T-helper 17 cell (primary cell): ENCODE measurements at places on chromosomes 6 and 20. TPM values are rescaled to one million over a fixed set of nuclear protein-coding genes. Genes with fewer than 3 reads are reported as not detected.
A peak's percentile ranks its signal among the peaks of the same experiment; 100 is the strongest.

- no peaks in the 10 kb centered on the region for H3K36me3 ChIP-seq
- no peaks in the 10 kb centered on the region for H3K27me3 ChIP-seq
- peak overlapping the region; percentile 49 for H3K27ac ChIP-seq
These were observed 34.2 kb downstream of the DTNBP1 start for GRCh38 chr6:15628499-15629131.

DNA sequence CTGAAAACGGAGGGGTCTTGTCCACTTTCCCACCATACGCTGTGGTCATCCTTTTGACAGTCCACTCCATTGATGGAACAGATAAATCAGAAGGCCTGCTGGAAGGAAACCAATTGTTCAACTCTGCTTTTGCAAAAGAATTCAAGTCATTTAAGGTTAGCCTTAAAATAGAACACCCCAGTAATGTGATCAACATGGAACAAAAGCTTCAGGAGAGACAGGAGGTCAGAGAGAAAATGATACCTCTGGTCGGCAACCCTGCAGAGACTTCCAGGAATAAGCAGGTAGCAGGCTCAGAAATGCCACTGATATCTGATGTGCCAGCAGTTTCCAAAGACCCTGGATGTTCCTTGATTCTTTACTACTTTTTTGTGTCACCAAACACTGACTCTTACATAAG, 39.6 kb upstream of the SHLD1 start:
- H3K4me1 ChIP-seq: peaks cover 18% of the 10 kb centered on the region
- no peak for DNase-seq
- no peaks in the 10 kb centered on the region for H3K27me3 ChIP-seq
- H3K27ac ChIP-seq: no peak overlapping the region
- no peaks in the 10 kb centered on the region for H3K36me3 ChIP-seq

DNA sequence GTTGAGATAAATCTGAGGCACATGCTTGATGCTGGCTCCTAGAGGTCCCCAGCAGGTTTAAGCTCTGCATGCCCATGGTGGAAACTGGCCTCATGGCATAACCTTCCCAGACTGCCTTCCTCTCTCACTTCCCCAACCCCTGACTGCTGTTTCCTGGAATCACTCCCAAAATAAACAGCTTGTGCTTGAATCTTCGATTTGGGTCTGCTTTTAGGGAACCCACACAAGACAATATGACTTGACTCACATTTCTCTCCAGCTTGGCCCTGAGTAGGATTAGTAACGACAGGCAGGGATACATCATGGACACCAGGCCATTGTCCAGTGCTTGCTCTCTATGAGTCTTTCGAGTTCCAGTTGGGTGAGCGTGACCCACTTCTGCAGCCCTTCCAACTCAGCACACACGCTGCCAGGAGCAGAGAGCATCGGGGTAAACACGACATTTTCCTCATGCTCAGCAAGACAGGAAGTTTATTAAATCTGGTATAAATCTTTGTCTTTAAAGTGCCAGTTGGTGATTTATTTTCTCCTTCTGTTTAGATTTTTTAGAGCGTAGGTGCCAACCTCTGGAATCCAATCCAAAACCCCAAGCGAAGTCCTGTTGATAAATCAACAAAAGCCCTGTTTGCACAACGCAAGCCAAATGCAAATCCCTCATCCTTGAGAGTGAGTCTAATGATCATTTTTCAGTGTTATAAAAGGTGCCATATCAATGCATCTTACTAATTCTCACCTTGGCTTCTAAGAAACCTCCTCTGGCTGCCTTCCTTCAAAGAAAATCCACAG, 135.0 kb downstream of the FOXA2 start:
- H3K4me1 ChIP-seq: no peaks in the 10 kb centered on the region
- no peaks in the 10 kb centered on the region for H3K27me3 ChIP-seq
- H3K36me3 ChIP-seq: no peaks in the 10 kb centered on the region
- no peak overlapping the region for H3K4me3 ChIP-seq

The RUNX2 gene
- total RNA-seq: 47.6 TPM

DNA sequence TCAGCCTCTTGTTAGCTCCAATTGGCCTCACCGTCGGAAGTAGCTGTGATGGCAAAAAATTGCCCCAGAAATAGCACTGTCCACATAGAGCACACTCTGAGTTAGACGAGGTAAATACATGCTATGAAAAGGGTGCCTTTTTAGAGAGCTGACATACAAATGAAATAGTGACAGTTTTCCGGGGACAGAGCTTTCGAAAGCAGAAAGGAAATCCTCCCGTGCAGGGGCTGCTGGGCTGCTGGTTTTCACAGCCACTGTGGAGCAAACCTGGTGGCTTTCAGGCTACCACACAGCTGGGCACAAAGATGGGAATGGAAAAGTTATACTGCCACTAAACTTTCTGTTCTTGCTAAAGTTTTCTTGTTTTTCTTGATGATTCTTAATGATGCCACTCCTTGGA, 8.3 kb downstream of the SLPI start:
- H3K4me3 ChIP-seq: no peak overlapping the region
- no peaks in the 10 kb centered on the region for H3K4me1 ChIP-seq
- H3K36me3 ChIP-seq: peaks cover 6% of the 10 kb centered on the region
- H3K27ac ChIP-seq: no peak overlapping the region
- no peak for DNase-seq

The TFAP2D gene
- total RNA-seq: not detected

GRCh38 chr6:31878222-31878621, 575 bp downstream of the SLC44A4 start:
- peaks cover 11% of the 10 kb centered on the region for H3K4me1 ChIP-seq
- peak overlapping the region; percentile 27 for H3K27ac ChIP-seq
- H3K36me3 ChIP-seq: peaks cover 11% of the 10 kb centered on the region
- no peaks in the 10 kb centered on the region for H3K27me3 ChIP-seq
- no peak for DNase-seq

- no peak for DNase-seq
- H3K27ac ChIP-seq: no peak overlapping the region
- peaks cover 2% of the 10 kb centered on the region for H3K36me3 ChIP-seq
- peaks cover 2% of the 10 kb centered on the region for H3K4me1 ChIP-seq
- H3K27me3 ChIP-seq: peaks cover 31% of the 10 kb centered on the region
These were observed 56.8 kb downstream of the EYA2 start for GRCh38 chr20:46951405-46951804.
